Activated naive CD4-positive, alpha-beta T cell (primary cell): ENCODE measurements at places on chromosomes 3 and 15.

DNA sequence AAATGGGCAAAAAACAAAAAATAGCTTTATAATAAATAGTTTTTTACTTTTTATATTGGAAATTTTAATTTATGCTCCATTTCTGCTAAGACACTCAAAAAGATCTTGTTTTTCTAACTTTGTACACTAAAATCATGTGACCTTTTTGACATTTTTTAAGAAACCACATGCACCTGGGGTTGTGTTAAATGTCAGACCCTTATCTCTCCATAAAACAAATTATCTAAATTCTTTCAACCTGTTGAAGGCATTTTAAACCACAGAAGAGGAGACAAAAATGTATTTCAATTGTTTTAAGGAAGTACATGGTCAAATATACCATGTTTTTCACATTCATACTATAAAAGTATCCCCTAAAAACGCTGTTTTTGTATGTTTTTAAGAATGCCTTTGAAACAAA lies 29.2 kb downstream of the IFT80 start:
- DNase-seq = no peak

DNA sequence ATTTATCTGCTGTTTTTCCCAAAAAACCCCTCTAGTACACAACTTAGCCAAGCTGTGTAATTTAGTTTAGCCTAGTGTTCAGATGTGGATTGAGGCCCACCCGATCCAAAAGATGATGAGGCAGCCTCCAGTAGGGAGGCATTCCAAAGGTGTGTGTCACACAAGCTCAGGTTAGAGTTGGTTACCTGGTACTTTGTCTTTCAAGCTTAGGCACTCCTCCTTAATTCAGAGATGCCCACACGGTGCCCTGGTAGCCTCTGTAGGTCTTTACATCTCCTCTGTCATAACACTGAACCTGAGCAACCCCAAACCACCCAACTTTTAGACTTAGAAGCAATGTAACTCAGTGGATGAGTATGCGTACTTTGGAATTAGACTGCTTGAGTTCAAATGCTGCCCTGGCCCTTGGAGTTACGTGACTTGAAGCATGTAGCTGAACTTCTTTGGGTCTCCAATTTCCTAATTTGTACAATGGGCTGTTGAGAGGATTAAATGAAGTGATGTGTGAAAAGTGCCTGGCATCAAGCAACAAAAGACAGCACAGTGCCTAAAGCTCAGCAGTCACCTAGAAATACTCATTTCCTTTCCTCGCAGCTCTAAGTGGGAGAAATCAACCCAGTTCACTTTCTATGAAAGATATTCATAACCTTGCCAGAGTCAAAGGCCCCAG lies 284.6 kb upstream of the RARB start:
- no peak for DNase-seq

DNA sequence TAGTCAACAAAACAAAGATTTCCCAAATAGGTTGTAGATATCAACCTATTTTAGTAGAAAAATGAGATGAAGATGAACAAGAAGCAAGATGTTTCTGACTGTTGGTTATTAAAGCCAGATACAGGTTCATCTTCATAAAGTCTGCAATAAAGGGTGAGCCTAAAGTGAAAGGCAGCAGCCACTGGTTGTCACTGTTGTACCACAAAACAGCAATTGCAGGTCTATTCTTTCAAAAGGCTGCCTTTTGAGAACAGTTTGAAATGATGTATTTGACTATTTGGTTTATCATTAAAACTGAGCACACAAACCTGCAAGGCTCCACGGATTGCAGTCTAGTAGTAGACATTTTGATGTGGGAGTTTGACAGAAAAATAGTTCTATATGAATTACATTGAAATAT lies 543.4 kb downstream of the GBE1 start:
- no peak for DNase-seq

GRCh38 chr15:62212741-62213140 lies 47.7 kb upstream of the C2CD4B start:
- DNase-seq = no peak

GRCh38 chr3:159860269-159861116 lies 128.1 kb upstream of the IL12A start:
- no peak for DNase-seq

DNA sequence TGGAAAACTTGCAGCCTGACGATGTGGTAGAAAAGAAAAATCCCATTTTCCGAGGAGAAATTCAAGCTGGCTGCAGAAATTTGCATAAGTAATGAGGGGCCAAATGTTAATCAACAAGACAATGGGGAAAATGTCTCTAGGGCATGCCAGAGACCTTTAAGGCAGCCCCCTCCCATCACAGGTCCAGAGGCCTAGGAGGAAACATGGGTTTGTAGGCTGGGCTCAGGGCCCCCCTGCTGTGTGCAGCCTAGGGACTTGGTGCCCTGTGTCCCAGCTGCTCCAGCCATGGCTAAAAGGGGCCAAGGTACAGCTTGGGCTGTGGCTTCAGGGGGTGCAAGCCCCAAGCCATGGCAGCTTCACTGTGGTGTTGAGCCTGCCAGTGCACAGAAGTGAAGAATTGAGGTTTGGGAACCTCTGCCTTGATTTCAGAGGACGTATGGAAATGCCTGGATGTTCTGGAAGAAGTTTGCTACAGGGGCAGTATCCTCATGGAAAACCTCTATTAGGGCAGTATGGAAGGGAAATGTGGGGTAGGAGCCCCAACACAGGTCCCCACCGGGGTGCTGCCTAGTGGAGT lies 75.9 kb upstream of the CADPS start:
- no peak for DNase-seq

GRCh38 chr3:64961301-64961700 lies 273.5 kb upstream of the ADAMTS9 start:
- DNase-seq = no peak
